ENCODE measurements at places on chromosomes 3 and 15.
A peak's percentile ranks its signal among the peaks of the same experiment; 100 is the strongest.

DNA sequence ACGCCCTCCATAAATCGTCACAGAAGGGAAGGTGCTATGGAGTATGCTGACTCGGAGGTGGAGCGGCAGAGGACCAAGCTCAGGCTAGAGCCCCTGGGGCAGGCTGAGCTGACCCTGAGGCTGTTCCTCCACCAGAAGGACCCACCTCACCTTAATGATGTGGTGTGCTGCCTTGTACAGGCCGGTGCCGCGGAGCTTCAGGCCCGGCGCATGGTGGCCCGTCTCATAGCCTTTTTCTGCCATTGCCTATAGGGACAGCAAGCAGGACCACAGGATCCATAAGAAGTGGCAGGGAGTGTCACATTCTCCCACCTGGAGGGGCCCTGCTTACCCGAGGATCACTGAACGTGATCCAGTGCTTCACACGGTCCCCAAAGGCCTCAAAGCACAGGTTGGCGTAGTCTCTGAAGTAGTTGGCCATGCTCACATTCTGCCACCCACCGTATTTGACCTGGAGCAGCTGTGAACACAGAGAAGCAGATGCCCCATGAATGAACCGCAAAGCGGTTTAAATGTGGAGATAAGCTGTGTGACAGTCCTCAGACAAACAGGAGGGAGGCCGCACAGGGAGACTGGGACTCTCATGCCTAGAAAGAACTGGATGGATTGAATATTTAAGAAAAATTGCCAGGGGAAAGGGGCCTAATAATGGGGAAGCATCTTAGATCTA, 4.8 kb downstream of the LCTL start:
- DNase-seq: no peak

DNA sequence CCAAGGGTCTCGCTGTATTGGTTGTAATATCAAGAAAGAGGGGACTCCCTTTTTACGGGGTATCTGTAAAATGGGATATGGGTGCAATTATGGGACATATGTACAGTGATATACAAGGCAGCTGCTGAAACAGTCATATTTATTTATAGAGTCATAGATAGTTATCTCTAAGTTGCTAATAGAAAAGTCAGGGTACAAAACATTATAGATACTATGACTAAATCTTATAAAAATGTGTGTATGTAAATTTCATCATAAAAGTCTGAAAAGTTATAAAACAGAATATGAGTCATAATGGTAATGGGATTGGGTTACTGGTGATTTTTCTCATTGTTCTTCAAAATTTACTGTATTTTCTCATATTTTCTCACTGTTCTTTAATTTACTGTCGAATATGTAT, 344.9 kb upstream of the SLCO3A1 start:
- peak; percentile 36 for DNase-seq

GRCh38 chr3:1699361-1699920, 399.2 kb upstream of the CNTN4 start:
- no peak for DNase-seq

DNA sequence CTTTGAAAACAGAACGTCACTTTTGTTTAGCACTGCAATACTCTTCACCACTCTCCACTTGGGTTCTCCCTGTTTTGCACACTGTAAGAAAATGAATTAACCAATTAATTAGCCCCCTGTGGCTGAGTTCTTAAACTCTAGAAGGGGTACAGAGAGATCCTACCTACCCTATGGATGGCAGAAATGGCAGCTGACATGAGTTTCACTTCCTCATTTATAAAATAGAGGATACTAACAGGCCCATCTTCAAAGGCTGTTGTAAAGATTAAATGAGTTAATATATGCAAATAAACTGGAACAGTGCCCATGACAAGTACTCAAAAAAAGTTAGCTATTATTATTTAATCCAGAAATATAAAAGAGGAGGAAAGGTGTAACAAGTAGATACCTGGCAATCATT, 36.9 kb downstream of the SUCLG2 start:
- no peak for DNase-seq

DNA sequence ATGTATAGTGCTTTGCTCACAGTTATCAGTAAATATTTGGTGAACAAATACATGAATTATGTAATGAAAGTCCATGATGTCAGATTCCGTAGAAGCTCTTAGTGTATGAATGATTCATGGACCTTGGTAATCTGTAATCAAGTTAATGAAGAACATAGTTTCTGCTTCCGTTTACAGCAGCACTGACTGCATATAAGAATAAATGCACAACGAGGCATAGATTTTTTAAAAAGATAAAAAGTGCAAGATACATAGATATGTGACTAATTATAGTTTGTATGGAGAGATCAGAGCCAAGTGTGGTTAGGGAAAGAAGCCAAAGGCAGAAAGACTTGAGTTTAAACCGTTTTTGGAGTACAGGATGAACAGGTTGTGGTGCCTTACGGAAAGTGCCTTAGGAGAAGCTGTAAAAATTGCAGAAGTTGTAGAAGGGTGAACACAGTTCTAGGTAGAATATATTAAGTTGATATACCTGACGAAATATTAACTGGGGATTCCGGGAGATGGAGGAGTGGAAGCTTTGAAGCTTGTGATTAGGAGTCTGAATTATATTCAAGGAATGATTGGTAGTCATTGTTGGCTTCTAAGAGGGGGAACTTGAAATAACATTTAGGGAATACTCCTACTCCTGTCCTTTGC, 293.1 kb downstream of the NLGN1 start:
- DNase-seq: peak; percentile 75

DNA sequence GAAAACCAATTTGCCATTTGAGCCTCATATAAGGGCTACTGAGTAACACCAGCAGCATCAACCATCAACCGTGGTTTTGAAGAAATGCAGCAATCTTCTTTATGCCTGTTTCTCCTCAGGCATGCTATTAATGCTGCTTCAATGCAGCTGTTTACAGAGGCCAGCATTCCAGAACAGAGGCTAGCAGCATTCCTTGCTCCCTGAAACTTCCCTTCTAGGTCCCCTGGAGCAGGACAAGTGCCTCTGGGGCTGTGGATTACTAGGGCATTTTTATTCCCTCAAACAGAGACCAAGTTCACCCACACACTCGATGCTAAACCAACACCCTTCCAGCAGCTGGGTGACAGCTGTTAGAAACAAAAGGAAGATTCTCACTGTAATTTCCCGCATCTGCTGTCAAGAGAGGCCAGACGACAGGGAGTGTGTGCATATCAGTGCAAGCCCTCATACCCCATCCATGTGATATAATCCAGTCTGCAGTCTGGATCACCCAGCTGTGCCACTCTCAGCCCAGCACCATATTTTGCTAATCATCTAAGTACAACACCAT, 57.5 kb downstream of the HOMER2 start:
- DNase-seq: peak; percentile 55

- DNase-seq: no peak
These were observed 627.1 kb downstream of the AGBL1 start for GRCh38 chr15:86706813-86707212.

DNA sequence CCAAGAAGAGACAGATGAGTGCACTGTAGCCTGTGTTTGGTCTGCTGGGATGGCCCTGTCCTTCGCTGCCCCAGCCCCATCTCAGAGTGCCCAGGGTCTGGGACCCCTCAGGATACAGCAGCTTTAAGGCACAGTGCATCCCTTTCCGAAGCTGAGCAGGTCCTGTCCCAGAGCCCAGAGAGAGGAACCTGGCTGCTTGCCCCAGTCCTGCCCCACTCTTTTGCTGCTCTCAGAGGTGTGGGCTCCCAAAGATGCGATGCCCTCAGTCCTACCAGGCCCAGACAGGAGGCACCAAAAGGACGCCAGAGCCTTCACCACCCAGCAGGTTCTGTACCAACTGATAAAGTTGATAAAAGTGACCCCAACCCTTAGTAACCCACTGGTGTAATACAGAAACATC, 8.2 kb downstream of the PLCD1 start:
- no peak for DNase-seq

DNA sequence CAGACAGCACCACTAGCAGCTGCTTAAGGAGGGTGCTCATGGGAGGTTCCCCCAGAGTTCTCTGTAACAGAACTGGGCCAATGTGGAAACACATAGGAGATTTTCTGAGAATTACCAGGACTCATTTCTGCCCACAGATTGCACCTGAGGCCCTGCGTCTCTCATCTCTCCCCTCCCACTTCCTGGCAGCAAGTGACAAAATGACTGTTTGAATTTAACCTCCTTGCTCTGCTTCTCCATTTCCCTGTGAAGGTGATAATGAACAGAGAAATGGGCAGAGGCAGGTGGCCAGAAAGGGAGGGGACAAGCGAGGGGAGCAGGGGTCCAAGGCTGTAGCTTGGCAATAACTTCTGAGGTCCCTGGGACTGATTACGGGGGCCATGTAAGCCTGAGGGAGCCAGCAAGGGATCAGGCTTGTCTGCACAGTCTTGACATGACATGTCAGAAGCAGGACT, 8.0 kb downstream of the EPHB1 start:
- DNase-seq: no peak

- DNase-seq: no peak
These were observed 46.0 kb downstream of the SETD2 start for GRCh38 chr3:47117807-47118364.

DNA sequence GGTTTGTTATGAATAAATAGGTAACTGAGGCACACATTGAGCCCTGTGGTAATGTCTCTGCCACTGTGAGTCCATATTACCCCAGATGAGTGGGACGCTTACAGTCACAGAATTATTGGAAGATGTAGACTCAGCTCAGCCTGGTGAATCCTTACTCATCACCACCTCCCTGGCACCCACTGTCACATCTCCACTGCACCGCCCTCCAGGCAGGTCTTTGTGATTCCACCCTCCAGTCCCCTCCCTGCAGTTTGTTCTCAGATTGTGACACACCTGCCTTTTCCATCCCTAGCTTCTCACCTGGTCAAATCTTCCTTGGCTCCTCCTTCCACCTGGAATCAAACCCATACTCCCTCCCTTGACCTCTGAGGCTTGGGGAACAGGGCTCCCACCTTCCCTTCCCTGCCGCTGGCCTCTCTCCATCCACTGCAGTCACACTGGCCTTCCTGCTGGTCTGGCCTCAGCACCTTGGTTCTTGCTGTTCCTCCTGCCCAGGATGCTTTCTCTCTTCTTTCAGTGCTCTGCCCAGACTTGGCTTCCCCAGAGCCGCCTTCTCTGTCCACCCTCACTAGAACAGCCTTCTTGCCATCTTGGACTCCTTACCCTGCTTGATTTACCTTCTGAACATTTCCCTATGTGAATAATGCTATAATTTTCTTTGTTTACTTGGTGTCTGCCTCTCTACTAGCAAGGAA, 9.4 kb downstream of the SLC6A20 start:
- no peak for DNase-seq

GRCh38 chr15:23854203-23854911, 167.3 kb upstream of the NDN start:
- DNase-seq: no peak

- DNase-seq: no peak
These were observed 24.3 kb downstream of the VIPR1 start for GRCh38 chr3:42526616-42527367.

DNA sequence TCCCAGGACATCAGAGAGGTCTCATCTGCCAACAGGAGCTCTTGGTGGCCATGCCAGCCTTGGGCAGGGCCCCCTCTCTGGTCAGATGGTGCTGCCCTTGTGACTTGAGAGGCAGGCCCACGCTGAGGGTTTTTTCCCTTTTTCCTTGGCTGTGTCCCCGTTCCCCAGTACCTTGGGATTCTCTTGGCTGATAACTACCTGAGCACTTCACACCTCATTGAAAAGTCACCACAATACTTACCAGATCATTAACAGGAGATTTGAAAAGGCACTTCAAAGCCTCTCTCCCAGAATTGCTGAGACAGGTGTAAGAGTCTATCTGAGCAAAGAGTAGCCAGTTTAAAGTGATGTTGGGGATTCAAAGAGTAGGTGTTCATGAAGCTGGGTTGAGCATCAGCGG, 15.1 kb upstream of the TMEM158 start:
- DNase-seq: no peak

- DNase-seq: peak; percentile 82
These were observed 12.3 kb downstream of the CPNE9 start for GRCh38 chr3:9715764-9716437.

GRCh38 chr3:147939839-147940238, 530.7 kb downstream of the ZIC1 start:
- peak; percentile 24 for DNase-seq

DNA sequence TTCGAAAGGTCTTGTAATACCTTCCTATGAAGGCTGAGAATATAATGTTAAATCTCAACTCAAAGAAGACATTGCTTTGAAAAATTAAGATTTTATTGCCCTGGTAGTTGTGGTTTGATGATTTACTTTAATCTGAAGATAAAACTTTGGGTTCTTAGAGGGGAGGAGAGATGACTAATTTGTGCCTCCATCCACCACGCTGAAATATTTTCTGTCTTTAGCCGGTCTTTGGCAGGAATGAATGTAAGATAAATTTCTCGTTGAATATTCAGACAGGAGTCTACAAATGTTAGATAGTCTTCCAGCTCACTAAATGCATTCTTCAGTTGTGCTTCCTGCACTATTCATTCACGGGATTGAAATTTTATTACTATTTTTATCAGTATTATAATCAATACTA, 844.3 kb upstream of the NR2F2 start:
- peak; percentile 78 for DNase-seq

DNA sequence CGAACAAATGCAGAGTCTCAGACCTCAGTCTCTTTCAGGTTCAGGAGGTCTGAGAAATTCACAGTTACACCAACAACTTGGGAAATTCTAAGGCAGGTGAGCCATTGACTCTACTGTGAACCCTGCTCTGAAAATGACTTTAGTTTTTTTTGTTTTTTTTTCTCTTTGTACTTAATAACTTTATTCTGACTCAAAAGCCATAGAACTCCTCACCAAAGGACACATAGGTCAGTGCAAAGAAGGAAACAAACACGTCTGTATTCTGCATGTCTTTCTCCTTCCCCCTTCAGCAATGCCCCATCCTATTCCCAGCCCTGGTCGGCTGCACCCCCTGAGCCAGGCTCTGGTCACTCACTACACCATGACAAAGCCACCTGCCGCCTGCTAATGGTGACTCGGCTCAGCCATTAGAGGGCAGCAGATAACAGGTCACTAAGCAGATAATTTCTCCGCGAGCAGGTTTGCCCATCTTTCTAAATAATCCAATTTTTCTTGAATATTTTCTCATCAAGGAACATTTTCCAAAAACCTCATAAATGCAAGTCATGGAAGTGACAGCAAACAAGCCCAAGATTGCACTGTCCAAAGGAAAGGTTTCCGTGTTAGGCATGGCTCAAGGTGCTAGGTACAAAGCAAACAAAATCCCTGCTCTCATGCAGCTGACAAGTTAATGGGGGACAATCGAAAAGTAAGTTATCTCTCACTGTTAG, 37.7 kb downstream of the TM4SF4 start:
- peak; percentile 30 for DNase-seq

DNA sequence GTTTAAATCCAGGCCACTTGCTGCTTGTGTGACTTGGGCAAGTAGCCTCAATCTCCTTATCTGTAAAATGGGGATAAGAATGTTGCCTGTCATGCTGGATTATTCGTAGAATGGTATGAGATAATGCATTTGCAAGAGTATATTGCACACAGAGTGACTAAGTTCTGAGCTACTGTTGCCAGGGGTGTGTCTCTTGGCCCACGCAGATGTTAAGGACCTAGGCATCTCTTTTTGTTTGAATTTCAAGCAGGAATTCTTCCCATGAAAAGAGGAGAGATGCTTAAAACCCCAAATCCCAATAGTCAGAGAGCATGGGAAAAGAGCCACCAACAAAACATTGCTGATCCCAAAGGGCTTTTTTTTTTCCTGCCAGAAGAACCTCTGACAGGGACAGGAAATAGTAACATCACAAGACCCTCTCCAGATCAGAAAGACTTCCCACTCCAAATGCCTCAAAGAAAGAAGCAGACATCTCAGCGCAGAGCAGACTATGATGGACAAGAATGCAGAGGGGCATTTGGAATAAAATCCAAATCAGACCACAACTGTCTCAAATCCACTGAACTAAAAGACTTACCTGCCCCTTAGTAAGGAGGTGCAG, 90.5 kb downstream of the MRPL46 start:
- peak; percentile 90 for DNase-seq

Data from astrocyte (in vitro differentiated cells and primary cell).